Activated T-cell treated with anti-CD3 and anti-CD28 coated beads, Interleukin-2, amount 50 U/mL, for 72 hours (primary cell): ENCODE measurements at places on chromosomes 5 and 9. TPM values are rescaled to one million over a fixed set of nuclear protein-coding genes. Genes with fewer than 3 reads are reported as not detected.

DNA sequence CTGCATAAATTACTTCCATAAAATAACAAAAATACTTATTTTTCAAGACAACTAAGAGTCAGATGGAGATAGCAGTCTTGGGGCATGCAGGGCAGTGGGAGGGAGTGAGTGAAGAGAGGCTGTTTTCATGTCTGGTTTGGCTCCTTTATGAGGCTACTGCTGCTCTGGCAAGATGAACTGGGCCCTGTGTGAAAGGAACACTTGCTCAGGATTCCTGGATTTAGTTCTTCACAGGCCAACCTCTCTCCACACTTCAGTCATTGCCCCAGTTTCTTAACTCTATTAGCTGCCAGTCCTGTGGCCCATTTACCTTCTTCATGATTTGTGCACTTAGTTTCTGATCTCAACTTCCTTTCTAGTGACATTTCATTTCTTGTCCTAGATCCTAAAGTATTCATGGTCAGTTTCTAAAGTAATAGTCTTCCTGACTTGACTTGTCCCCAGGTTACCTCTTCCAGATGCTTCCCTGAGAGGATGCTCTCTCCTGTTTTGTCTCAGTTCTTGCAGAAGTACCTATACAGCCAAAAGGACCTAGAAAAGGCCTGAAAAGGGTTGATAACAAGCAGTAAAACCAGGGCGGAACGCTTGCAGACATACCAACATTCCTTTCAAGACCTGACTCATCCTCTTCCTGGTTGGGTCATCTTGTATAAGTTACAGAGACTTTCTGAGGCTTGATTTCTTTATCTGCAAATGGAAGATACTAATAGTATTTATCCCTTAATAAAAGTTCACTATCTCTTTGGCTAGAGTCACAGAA, 77.0 kb upstream of the ZFAND5 start:
- peaks cover 34% of the 10 kb centered on the region for H3K4me1 ChIP-seq
- no peak for DNase-seq
- peak overlapping the region; percentile 3 for H3K27ac ChIP-seq
- peaks cover 12% of the 10 kb centered on the region for H3K27me3 ChIP-seq
- H3K36me3 ChIP-seq: no peaks in the 10 kb centered on the region

GRCh38 chr5:78541086-78541654, 107.4 kb downstream of the LHFPL2 start:
- no peaks in the 10 kb centered on the region for H3K36me3 ChIP-seq
- no peaks in the 10 kb centered on the region for H3K27me3 ChIP-seq

DNA sequence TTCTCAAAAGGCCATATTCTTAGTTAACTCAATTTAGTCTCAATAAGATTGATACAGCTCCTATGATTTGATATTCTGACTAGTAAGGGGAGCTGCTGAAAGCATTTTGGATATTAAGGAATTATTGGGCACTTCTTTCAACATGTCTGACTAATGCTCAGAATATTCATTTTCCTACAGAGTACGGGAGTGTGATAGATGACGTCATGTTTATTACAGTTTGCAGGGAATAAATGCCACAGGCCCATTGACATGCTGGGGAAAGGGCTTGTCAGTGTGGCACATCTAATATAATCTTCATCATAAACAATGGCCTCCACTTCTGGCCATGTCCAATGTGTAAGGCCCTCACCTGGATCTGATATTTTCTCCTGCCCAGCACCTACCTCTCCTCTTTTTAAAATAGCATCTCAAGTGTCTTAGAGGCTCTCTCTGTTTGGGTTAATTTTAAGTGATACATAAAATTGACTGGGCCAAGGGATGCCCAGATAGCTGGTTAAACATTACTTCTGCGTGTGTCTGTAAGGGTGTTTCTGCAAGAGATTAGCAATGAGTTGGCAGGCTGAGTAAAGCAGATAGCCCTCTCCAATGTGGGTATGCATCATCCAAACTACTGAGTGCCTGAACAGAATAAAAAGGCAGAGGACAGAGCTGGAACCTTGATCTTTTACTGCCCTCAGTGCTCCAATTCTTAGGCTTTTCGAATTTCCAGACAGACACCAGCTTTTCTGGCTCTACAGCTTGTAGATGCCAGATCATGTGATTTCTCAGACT, 99.3 kb downstream of the SLC24A2 start:
- no peak overlapping the region for H3K27ac ChIP-seq
- H3K4me1 ChIP-seq: no peaks in the 10 kb centered on the region
- DNase-seq: no peak
- H3K4me3 ChIP-seq: no peak overlapping the region
- no peaks in the 10 kb centered on the region for H3K27me3 ChIP-seq
- no peaks in the 10 kb centered on the region for H3K36me3 ChIP-seq

GRCh38 chr5:160450164-160450932, 28.7 kb downstream of the PTTG1 start:
- peaks cover 11% of the 10 kb centered on the region for H3K4me1 ChIP-seq
- H3K27ac ChIP-seq: no peak overlapping the region
- H3K4me3 ChIP-seq: no peak overlapping the region
- H3K27me3 ChIP-seq: no peaks in the 10 kb centered on the region
- no peak for DNase-seq

DNA sequence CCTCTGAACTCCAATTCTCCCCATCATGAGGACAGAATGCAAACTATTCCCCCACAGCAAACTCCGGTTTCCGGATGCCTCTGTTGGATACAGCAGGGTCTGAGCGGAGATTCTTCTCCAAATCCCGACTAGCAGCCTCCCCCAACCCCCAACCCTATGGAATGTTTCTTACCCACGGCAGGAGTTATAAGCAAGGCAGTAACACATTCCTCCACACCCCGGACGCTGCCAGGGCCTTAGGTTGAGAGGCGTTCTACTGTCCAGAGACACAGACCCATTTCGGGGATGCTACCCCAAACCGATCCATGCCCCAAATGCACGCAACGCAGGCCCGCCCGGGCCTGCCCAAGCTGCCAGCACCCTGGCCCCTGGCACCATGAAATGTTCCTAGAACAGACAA, 85.6 kb upstream of the LMX1B start:
- no peak overlapping the region for H3K27ac ChIP-seq
- H3K4me3 ChIP-seq: no peak overlapping the region
- peaks cover 13% of the 10 kb centered on the region for H3K4me1 ChIP-seq
- H3K36me3 ChIP-seq: no peaks in the 10 kb centered on the region
- H3K27me3 ChIP-seq: peaks cover 62% of the 10 kb centered on the region
- DNase-seq: no peak

- peaks cover 87% of the 10 kb centered on the region for H3K4me1 ChIP-seq
- H3K27me3 ChIP-seq: no peaks in the 10 kb centered on the region
- peak; percentile 47 for DNase-seq
Measured at GRCh38 chr5:119367502-119368237, 11.9 kb downstream of the TNFAIP8 start.

GRCh38 chr9:69066955-69067354, 31.4 kb downstream of the FXN start:
- no peak for DNase-seq
- no peak overlapping the region for H3K27ac ChIP-seq
- no peak overlapping the region for H3K4me3 ChIP-seq
- peaks cover 3% of the 10 kb centered on the region for H3K36me3 ChIP-seq
- H3K27me3 ChIP-seq: no peaks in the 10 kb centered on the region

- DNase-seq: no peak
- no peaks in the 10 kb centered on the region for H3K4me1 ChIP-seq
- H3K4me3 ChIP-seq: no peak overlapping the region
- no peak overlapping the region for H3K27ac ChIP-seq
Measured at GRCh38 chr9:116809656-116810055, 122.6 kb downstream of the TRIM32 start.

- H3K4me1 ChIP-seq: no peaks in the 10 kb centered on the region
- H3K27ac ChIP-seq: no peak overlapping the region
- H3K27me3 ChIP-seq: no peaks in the 10 kb centered on the region
- H3K4me3 ChIP-seq: no peak overlapping the region
- no peaks in the 10 kb centered on the region for H3K36me3 ChIP-seq
Measured at GRCh38 chr9:82991671-82992070, 71.3 kb downstream of the RASEF start.

DNA sequence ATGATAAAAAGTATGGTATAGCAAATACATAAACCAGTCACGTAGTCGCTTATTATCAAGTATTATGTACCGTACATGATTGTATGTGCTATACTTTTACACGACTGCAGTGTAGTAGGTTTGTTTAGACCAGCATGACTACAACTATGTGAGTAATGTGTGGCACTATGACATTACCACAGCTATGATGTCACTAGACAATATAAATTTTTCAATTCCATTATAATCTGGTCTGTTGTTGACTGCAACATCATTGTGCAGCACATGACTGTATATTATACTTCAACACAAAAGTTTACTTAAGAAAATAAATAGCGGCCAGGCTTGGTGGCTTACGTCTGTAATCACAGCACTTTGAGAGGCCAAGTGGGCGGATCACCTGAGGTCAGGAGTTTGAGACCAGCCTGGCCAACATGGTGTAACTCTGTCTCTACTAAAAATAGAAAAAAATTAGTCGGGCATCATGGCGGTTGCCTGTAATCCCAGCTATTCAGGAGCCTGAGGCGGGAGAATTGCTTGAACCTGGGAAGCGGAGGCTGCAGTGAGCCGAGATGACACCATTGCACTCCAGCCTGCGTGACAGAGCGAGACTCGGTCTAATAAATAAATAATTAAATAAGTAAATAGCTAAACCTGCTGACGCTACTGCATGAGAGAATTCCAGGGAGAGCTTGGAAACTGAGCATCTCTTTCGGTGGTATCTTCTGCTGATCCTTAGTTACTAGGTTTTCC, 24.6 kb upstream of the JADE2 start:
- H3K27me3 ChIP-seq: no peaks in the 10 kb centered on the region
- no peak overlapping the region for H3K4me3 ChIP-seq
- H3K36me3 ChIP-seq: no peaks in the 10 kb centered on the region
- H3K27ac ChIP-seq: peak overlapping the region; percentile 57
- no peak for DNase-seq

DNA sequence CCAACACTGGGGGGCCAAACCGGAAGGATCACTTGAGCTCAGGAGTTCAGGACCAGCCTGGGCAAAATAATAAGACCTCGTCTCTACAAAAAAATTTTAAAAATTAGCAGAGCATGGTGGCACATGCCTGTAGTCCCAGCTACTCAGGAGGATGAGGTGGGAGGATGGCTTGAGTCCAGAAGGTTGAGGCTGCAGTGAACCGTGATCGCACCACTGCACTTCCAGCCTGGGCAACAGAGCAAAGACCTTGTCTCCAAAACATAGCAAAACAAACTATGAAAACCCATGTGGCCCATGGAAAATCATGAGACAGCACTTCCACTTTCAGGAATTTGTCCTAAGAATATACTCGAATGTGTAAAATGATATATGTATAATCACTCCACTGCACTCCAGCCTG, 6.1 kb downstream of the SETX start:
- no peak overlapping the region for H3K4me3 ChIP-seq
- peaks cover 52% of the 10 kb centered on the region for H3K4me1 ChIP-seq
- peak overlapping the region; percentile 97 for H3K27ac ChIP-seq
- peaks cover 54% of the 10 kb centered on the region for H3K36me3 ChIP-seq

DNA sequence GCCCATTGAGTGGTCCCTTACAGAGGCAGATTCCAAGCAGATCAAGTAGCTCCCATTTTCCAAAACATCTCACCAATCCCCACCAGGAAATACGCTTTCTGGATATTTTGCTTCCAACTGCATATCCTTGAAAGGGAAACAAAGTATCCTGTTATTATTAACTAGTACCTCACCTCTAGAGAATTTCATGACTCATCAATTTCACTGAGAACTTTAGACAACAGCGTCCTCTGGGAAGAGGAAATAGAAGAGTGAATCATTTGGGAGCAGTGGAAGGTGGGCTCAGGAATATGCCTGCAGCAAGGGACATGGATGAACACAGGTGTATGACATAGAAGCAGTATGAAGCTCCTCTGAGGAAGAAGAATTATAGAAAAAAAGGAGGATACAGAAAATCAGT, 186.7 kb downstream of the MARCHF11 start:
- no peak overlapping the region for H3K27ac ChIP-seq
- DNase-seq: no peak
- H3K27me3 ChIP-seq: no peaks in the 10 kb centered on the region
- H3K4me1 ChIP-seq: no peaks in the 10 kb centered on the region

- H3K4me1 ChIP-seq: no peaks in the 10 kb centered on the region
- H3K36me3 ChIP-seq: no peaks in the 10 kb centered on the region
- peaks cover 12% of the 10 kb centered on the region for H3K27me3 ChIP-seq
Measured at GRCh38 chr9:36867241-36867640, 166.8 kb downstream of the PAX5 start.

DNA sequence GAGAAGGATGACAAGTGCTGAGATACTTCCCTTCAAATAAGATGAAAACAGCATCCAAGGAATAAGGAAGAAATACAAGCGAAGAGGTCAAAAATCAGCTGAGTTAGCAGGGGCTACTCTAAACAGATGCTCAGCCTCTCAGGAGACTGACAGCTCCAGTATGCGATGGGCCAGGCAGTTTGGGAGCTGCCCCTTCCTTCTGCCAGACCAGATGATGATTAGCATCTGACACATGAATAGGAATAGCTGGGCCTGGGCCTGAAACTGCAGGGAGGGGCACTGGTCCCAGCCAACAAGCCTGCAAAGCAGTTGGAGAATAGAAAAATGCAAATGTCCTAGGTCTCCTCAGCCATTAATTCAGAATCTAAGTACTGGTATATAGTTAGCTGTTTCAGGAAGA, 13.1 kb upstream of the MAP3K1 start:
- H3K27me3 ChIP-seq: no peaks in the 10 kb centered on the region
- no peaks in the 10 kb centered on the region for H3K36me3 ChIP-seq
- H3K27ac ChIP-seq: no peak overlapping the region
- DNase-seq: no peak
- H3K4me3 ChIP-seq: no peak overlapping the region

GRCh38 chr9:129275626-129276247, 97.7 kb upstream of the IER5L start:
- no peak for DNase-seq
- no peaks in the 10 kb centered on the region for H3K36me3 ChIP-seq
- H3K4me3 ChIP-seq: no peak overlapping the region
- H3K27me3 ChIP-seq: peaks cover 6% of the 10 kb centered on the region
- peaks cover 17% of the 10 kb centered on the region for H3K4me1 ChIP-seq

DNA sequence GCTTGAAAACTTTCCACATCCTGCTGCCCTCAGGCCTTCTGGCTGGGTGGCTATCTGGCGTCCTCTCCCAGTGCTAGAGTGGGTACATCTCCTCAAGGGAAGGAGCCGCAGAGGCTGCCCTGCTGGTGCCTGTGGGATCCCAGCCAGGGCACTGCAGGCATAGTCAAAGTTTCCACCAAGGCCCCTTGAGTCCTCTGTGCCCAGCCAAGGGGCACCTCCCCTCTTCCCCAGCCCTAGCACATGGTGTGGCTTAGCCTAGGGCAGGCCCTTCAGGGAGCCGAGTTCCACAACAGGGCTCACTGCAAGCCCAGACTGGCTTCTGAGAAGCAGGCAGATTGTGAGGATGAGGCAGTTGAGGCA, 103.2 kb downstream of the RGS3 start:
- H3K36me3 ChIP-seq: no peaks in the 10 kb centered on the region
- no peak overlapping the region for H3K4me3 ChIP-seq
- H3K27me3 ChIP-seq: no peaks in the 10 kb centered on the region
- DNase-seq: no peak
- peaks cover 12% of the 10 kb centered on the region for H3K4me1 ChIP-seq
- H3K27ac ChIP-seq: no peak overlapping the region

The RORB gene
- 0.14 TPM for total RNA-seq

The PCDHB8 gene
- total RNA-seq: not detected

The OR1J2 gene
- not detected for total RNA-seq

The GFI1B gene
- not detected for total RNA-seq
